CD4-positive, CD25-positive, alpha-beta regulatory T cell (primary cell): ENCODE measurements at places on chromosomes 13 and 19. TPM values are rescaled to one million over a fixed set of nuclear protein-coding genes. Genes with fewer than 3 reads are reported as not detected.

DNA sequence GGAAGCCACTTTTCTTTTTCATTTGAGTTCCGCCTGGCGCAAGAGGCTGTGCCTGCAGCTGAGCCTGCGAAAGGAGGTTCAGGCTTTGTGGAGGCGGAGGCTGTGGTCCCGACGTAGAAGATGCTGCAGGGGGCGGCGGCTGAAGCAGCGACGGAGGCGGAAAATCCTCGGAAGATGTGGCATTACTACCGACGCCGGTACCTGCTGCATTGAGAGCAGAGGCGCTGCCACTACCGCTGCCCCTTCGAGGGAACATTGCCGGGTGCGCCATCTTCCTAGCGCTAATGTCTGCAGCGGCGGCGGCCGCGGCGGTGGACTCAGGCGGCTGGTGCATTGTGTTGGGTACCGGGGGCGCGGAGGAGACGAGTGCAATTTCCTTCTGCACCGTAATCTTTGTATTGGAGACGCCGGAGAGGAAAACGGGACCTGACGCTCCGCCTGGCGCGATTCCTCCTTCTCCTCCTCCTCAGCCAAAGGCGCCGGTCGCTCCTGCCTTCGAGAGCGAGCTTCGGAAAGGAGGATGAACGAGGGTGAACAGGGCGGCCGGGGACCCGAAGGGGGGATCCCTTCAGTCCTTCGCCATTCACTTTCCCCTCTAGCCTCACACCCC lies at the start of gene TSC22D1:
TSS of gene TSC22D1 (minus strand) at position 590 of the 610 bp plus-strand sequence. CDS start at position 334, 256 bp downstream.
- peak; percentile 43 for DNase-seq

The KASH5 gene
- total RNA-seq, result not detected

- no peak for DNase-seq
These were observed 13.3 kb downstream of the ZNF699 start for GRCh38 chr19:9296336-9296735.

The CD70 gene
- 24.3 TPM for total RNA-seq

The CLEC17A gene
- total RNA-seq, result 0.25 TPM

DNA sequence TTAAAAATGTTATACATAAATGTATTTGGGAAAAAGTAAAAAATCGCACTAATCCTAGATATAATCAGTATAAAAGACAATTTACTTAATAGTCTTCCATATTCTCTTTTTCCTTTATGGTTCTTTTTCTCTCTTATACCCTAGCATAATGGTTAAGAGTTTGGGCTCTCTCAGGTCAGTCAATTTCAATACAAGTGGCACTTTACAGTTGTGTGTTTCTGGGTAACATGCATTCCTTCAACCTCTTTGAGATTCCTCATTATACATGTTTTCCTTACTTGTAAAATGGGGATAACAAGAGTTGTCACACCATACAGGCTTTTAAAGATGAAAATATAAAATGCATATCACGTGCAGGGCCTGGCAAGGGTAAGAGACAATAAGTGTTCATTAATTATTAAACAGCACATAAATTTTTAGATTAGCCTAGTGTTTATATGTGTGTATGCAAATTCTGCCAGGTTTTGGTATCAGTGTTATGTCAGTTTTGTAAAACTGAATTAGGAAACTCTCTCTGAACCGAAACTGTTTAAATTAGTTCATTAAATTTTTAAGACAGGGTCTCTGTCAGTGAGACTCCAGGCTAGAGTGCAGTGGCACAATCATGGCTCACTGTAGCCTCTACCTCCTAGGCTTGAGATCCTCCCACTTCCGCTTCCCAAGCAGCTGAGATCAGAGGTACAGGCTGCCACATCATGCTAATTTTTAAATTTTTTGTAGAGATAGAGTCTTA lies 49.8 kb downstream of the ELF1 start:
- peak; percentile 59 for DNase-seq

- DNase-seq, result no peak
These were observed 6.8 kb downstream of the ELL start for GRCh38 chr19:18514800-18515682.

DNA sequence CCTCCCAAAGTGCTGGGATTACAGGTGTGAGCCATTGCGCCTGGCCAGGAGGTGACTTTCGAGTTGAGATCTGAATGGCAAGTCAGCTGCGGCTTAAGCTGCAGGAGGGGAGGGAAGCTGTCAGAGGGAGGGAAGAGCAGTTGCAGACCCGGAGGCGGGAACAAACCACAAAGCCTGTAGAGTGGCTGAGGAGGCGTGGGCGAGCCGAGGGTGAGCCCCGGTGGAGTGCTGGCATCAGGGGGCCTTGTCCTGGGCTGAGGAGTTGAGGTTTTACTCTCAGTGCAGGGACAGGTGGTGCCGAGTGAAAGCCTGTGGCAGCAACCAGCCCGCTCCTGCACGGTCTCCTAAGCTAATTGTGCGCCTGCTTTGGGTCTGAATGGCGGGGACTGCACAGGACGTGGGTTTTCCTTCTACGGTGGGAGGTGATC lies 24.2 kb downstream of the PPP1R37 start:
- DNase-seq, result peak; percentile 47

DNA sequence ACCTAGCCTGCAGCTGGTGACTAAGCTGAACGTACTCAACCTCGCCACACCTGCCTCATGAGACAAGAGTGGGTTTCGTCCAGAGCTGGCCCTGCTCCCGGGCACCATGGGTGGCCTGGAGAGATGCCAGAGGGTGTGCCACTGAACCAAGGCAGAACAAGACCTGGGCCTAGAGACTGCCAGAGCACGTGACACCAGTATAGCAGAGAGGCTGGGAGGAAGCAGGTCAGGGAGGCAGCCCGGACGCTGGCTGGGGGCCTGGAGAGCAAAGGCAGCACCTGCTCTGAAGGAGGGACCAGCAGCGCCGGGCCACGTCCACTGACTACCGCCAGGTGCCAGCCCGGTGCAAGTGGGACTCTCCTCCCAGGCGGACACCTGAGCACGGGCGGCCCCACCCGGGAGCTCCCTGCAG lies 7.3 kb upstream of the C13orf46 start:
- DNase-seq, result no peak

- no peak for DNase-seq
These were observed 68.2 kb downstream of the LMO7 start for GRCh38 chr13:75704194-75704926.

DNA sequence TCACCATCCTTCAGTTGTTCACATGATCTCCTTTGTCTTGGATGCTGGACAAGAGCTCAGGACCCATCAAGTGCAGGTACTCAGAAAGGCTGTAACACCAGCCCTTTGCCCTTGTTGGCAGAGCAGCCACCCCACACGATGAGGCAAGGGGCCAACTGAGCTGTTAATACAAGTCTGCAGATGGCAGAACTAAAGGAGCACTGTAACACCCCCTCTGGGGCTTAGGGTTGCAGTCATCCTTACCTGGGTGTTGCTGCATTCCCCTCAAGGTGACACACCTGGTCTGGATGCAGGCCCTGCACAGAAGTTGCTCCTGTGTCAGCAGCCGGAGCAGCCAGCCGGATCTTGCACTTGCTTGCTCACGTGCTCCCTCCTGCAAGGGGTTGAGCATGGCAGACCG lies 52.0 kb downstream of the STARD13 start:
- no peak for DNase-seq

The ZNF579 gene
- 4.2 TPM for total RNA-seq
